ENCODE measurements at places on chromosomes 6 and 20. TPM values are rescaled to one million over a fixed set of nuclear protein-coding genes. Genes with fewer than 3 reads are reported as not detected.

- no peaks in the 10 kb centered on the region for H3K4me1 ChIP-seq
- H3K27me3 ChIP-seq, result no peaks in the 10 kb centered on the region
- no peak overlapping the region for H3K27ac ChIP-seq
- H3K4me3 ChIP-seq, result no peak overlapping the region
- DNase-seq, result peak; percentile 26
- no peaks in the 10 kb centered on the region for H3K36me3 ChIP-seq
Observed at GRCh38 chr6:86856937-86857563, 80.3 kb upstream of the HTR1E start.

- H3K27me3 ChIP-seq, result no peaks in the 10 kb centered on the region
- DNase-seq, result no peak
- H3K36me3 ChIP-seq, result no peaks in the 10 kb centered on the region
- H3K4me1 ChIP-seq, result no peaks in the 10 kb centered on the region
- no peak overlapping the region for H3K27ac ChIP-seq
Observed at GRCh38 chr20:19025430-19026120, 186.9 kb upstream of the SLC24A3 start.

GRCh38 chr6:75377386-75377785 lies 92.8 kb upstream of the TMEM30A start:
- H3K4me1 ChIP-seq, result peaks cover 3% of the 10 kb centered on the region
- no peak overlapping the region for H3K4me3 ChIP-seq
- DNase-seq, result no peak
- H3K27ac ChIP-seq, result no peak overlapping the region

- no peak overlapping the region for H3K4me3 ChIP-seq
- H3K36me3 ChIP-seq, result no peaks in the 10 kb centered on the region
- H3K4me1 ChIP-seq, result peaks cover 21% of the 10 kb centered on the region
- DNase-seq, result no peak
Observed at GRCh38 chr20:4067600-4068261, 52.4 kb upstream of the RNF24 start.

DNA sequence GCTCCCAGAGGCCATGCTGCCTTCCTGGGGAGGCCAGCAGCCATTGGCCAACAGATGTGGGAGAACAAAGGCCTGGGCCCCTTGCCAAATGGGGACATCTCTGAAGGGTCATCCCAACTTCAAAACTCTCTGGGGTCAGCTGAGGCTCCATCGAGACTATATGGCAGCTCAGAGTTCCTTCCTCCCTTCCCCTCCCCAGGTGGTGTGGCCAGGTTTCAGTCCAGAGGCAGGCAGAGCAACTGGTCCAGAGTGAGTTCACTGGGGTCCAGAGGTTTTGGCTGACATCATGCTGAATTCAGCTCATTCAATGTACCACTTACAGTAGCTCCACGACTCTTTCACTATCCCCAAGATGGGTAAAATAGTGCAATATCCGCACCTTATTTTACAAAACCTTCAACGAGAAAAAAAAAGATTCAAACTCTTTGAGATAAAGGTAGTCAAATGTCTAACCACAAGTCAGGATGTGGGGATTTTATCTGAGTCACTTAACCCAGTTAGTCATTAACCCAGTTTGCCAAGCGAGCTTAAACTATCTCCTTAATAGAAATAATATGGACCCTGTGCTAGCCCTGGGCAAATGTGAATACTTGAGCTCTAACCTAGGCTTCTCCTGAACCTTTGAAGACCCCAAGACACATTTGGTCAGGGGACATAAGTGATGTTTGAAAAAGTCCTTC lies 108.4 kb upstream of the PLEKHG1 start:
- no peak overlapping the region for H3K27ac ChIP-seq
- H3K36me3 ChIP-seq, result no peaks in the 10 kb centered on the region
- no peak for DNase-seq
- H3K4me3 ChIP-seq, result no peak overlapping the region
- H3K4me1 ChIP-seq, result no peaks in the 10 kb centered on the region

- no peak for DNase-seq
- no peak overlapping the region for H3K27ac ChIP-seq
- H3K4me3 ChIP-seq, result no peak overlapping the region
- H3K36me3 ChIP-seq, result no peaks in the 10 kb centered on the region
- no peaks in the 10 kb centered on the region for H3K27me3 ChIP-seq
- peaks cover under 1% of the 10 kb centered on the region for H3K4me1 ChIP-seq
Observed at GRCh38 chr6:21157186-21157929, 436.2 kb upstream of the SOX4 start.

DNA sequence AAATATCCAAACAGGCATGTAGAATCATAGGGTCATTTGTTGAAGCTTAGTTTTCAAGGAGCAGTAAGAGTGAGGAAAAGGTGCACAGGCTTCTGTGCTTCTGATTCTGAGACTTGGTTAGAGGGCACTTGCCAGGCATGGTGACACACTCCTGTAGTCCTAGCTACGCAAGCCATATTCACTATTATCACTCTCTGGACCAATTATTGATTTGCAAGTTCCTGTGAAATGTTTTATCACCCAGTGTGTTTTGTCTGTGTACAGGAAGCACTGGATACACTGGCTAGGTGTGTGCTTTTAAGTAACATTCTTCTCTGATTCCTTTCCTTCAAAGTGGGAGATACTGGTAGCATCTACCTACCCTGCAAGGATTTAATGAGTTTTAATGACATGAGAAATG lies 76.3 kb downstream of the JARID2 start:
- no peak for DNase-seq
- H3K36me3 ChIP-seq, result no peaks in the 10 kb centered on the region
- H3K4me1 ChIP-seq, result peaks cover 6% of the 10 kb centered on the region
- no peak overlapping the region for H3K27ac ChIP-seq

DNA sequence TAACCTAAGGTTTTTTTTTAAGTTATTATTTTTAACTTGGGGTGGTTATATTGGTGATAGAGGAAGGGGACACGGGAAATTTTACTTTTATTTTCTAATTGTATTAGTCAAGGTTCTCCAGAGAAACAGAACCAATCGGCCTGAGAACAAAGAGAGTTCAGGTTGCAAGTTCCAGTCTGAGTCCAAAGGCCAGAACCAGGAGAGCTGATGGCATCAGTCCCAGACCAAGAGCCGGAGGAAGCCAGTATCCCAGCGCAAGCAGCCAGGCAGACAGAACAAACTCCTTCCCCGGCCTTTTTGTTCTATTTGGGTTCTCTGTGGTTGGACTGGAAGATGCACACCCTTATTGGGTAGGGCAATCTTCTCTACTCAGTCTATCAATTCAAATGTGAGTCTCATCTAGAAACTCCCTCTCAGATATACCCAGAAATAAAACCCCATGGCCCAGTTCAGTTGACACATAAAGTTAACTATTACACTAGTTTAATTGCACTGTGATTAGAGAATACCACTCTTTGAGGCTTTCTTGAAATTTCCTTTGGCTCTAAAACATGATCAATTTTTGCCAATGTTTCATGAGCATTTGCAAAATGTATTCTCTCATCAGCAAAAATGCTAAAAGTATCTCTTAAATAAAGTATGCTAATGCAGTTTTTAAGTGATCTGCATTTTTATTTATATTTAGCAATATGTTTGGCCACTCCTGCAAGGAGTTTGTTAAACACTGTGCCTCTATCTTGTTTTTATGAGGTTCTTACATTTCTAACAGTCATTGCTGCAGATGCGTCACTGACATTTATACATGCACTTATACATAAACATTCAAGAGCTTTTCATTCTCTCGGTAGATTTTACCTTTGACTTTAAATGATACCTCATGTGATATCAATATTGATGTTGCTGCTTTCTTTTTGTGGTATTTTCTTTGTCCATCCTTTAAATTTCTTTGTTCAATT lies 103.2 kb upstream of the SSTR4 start:
- no peaks in the 10 kb centered on the region for H3K27me3 ChIP-seq
- no peak overlapping the region for H3K4me3 ChIP-seq
- H3K4me1 ChIP-seq, result no peaks in the 10 kb centered on the region
- H3K27ac ChIP-seq, result no peak overlapping the region
- no peak for DNase-seq

- no peaks in the 10 kb centered on the region for H3K4me1 ChIP-seq
- H3K27me3 ChIP-seq, result no peaks in the 10 kb centered on the region
- H3K27ac ChIP-seq, result no peak overlapping the region
- H3K36me3 ChIP-seq, result no peaks in the 10 kb centered on the region
- DNase-seq, result no peak
- H3K4me3 ChIP-seq, result no peak overlapping the region
Observed at GRCh38 chr6:156190270-156190669, 586.9 kb upstream of the ARID1B start.

GRCh38 chr6:35694462-35694861 lies 5.7 kb upstream of the FKBP5 start:
- H3K36me3 ChIP-seq, result no peaks in the 10 kb centered on the region
- H3K27me3 ChIP-seq, result no peaks in the 10 kb centered on the region
- no peak overlapping the region for H3K27ac ChIP-seq

DNA sequence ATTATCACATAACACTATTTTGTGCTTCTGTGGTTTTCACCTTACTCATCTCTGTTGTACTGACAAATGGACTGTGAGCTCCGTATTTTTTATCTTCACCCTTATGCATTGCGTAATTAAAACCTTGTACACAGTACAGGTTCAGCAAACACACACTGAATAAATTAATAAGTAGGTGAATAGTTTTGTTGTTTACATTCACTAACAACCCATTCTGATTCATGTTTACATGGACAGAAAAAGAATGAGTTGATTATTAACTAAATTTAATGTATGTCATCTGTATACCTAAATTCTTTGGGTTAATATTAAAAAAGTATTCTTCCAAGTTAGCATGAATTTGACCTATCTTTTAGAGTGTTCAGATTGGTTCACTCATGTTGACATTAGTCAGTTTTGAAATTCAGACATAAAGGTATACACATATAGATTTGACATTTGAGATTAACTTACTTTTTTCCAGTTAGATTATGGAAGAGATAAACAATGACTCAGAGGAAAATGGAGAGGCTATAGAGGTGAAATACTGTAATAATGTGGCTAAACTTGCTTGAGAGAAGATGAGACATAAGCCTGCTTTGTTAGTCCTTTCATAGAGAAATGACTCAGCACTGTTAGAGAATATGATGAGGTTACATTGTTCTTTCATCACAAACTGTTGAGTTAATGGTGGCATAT lies 541.7 kb upstream of the FLRT3 start:
- H3K27me3 ChIP-seq, result no peaks in the 10 kb centered on the region
- no peak overlapping the region for H3K27ac ChIP-seq
- no peak for DNase-seq
- no peak overlapping the region for H3K4me3 ChIP-seq
- no peaks in the 10 kb centered on the region for H3K36me3 ChIP-seq

DNA sequence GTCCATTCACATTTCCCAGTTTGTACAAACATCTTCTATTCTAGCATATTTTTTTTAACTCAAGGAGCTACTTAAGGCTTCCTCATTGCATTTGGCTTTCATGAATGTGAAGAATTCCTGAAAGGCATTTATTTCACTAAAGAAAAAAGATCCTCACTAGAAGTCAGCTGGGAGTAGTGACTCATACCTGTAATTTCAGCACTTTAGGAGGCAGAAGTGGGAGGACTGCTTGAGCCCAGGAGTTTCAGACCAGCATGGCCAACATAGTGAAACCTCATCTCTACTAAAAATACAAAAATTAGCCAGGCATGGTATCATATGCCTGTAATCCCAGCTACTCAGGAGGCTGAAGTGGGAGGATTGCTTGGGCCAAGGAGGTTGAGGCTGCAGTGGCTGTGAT lies 30.9 kb upstream of the XRN2 start:
- no peaks in the 10 kb centered on the region for H3K4me1 ChIP-seq
- no peaks in the 10 kb centered on the region for H3K36me3 ChIP-seq
- H3K4me3 ChIP-seq, result no peak overlapping the region
- DNase-seq, result no peak

DNA sequence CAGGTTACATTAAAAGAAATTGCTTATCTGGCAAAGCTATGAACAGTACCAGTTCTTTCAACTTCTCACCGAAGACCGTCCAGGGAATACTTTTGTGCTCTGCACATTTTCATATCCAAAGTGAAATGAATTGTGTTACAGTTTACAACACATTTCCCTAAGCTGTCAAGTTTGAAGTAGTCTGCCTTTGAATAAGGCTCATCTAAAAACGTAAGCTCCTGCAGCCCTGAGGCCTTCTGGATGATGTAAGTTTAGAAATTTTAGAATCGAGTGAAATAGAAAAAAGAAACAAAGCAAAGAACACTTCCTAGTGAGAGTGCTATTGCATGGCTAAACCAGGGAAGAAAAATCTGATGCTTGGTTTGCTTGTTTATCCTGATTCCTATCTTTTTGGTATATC lies 653.8 kb downstream of the MMUT start:
- DNase-seq, result no peak
- H3K4me3 ChIP-seq, result no peak overlapping the region
- H3K27me3 ChIP-seq, result no peaks in the 10 kb centered on the region
- H3K27ac ChIP-seq, result no peak overlapping the region
- no peaks in the 10 kb centered on the region for H3K4me1 ChIP-seq

GRCh38 chr6:118810420-118811027 lies 83.4 kb upstream of the ASF1A start:
- peaks cover 4% of the 10 kb centered on the region for H3K36me3 ChIP-seq
- H3K4me3 ChIP-seq, result no peak overlapping the region
- no peaks in the 10 kb centered on the region for H3K4me1 ChIP-seq
- no peaks in the 10 kb centered on the region for H3K27me3 ChIP-seq

- no peaks in the 10 kb centered on the region for H3K36me3 ChIP-seq
- no peak overlapping the region for H3K4me3 ChIP-seq
- H3K27me3 ChIP-seq, result no peaks in the 10 kb centered on the region
- DNase-seq, result no peak
Observed at GRCh38 chr20:24738981-24739633, 210.0 kb upstream of the CST7 start.

DNA sequence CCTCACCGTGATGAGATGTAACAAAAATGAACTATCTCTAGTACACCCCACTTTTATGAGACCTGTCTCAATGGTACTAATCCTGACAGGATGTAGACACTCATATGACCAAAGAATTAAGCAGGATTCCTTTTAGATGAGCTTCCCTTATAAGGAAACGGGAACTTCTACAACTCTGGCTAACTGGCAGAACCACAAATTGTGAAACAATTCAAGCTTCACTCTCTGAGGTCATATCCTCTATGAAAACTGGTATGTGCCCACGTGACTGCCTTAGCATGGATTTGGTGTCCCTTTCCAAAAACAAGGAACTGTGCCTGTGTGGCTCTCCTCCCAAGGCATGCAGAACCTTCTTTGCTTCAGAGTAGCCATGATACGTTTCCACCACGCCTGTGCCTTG lies 14.1 kb upstream of the CPNE5 start:
- H3K27ac ChIP-seq, result no peak overlapping the region
- DNase-seq, result no peak
- H3K27me3 ChIP-seq, result no peaks in the 10 kb centered on the region
- H3K4me3 ChIP-seq, result no peak overlapping the region

- H3K4me3 ChIP-seq, result no peak overlapping the region
- peaks cover 3% of the 10 kb centered on the region for H3K4me1 ChIP-seq
- H3K27ac ChIP-seq, result no peak overlapping the region
- no peaks in the 10 kb centered on the region for H3K36me3 ChIP-seq
- DNase-seq, result no peak
- no peaks in the 10 kb centered on the region for H3K27me3 ChIP-seq
Observed at GRCh38 chr20:54148947-54149764, 24.6 kb downstream of the CYP24A1 start.

ZNF391 gene
- total RNA-seq, result 6.3 TPM

SIRPG gene
- not detected for total RNA-seq

PDE10A gene
- total RNA-seq, result 12.8 TPM

SAMD3 gene
- total RNA-seq, result 3.5 TPM

MEP1A gene
- total RNA-seq, result not detected

PRICKLE4 gene
- 2.7 TPM for total RNA-seq

ADGB gene
- 6.6 TPM for total RNA-seq

Data from spinal cord (tissue), 10 donors.